Lung microvascular endothelial cell (primary cell): ENCODE measurements at places on chromosomes 6 and 20.

DNA sequence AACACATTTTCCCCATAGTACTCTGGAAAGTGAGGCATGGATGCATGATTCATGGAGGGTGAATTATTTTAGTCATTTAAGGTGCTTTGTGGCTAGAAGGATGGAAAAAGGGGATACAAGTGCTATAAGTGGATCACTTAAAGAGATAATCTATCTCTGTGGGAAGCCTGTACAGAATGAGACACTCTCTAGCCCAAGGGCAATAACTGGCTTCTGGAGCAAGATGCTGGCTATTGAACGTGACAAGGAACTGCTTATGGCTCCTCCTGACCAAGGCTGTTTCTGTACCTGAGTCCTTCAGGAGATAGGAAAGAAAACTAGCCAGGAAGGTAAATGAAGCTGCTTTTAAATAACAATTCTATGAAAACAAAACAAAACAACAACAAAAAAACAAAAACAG lies 590.7 kb downstream of the EYS start:
- no peak for DNase-seq

GRCh38 chr6:6131492-6132109 lies 124.9 kb upstream of the NRN1 start:
- DNase-seq: peak; percentile 45

DNA sequence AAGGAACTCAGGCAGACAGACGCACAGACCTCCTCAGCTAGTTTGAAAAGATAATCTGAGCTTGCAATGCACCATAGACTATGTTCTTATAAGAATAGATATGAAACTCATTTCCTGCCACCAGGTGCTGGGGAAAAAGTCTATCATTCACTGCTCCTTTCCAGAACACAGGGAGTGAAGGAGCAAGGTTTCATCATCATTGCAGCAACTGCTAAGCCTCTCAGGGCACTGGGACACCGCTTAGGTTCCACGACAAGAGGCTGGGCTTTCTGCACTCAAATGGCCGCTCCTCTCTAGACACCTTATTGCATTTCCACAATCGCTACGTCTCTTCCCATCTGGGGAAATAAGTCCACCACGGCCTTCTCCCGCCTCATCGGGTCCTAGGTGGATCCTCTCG lies 418.5 kb upstream of the JARID2 start:
- DNase-seq: no peak

GRCh38 chr20:37833221-37833896 lies 69.6 kb upstream of the VSTM2L start:
- DNase-seq: no peak

- DNase-seq: peak; percentile 59
These were observed 10.0 kb upstream of the TBX18 start for GRCh38 chr6:84774157-84774984.

DNA sequence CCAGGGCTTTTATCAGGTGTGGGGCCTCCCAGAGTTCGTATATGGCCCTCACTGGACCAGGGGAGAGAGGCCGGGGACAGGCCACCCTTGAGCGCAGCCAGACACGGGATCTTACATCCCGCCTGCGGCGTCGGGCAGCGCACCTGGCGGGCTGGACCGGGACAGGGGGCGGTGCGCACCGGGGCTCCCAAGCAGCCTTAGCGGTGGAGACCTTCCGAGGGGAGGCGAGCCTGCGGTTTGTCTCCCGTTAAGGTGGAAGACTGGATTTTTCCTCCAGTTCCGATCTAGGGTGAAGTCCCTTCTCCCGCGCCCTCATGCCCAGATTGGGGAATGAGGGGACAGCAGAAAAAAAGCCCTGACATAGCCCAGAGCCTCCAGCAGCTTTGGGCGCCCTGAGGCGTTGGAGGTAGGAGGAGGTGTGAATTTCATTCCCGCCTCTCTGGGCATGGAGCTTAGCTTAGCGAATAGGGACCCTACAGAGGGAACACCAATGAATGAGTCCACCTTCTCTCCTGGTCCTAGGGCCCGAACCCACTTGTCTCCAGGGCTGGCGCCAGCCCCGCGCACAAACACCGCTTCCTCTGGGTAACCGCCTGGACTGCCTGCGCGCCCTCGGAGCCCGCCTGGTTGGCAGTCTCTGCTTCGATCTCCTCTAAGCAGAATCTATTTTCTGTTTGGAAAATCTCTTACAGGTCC lies 6.7 kb upstream of the LAMP5 start:
- no peak for DNase-seq

- no peak for DNase-seq
These were observed 19.1 kb upstream of the RIN2 start for GRCh38 chr20:19738951-19739350.

- no peak for DNase-seq
These were observed 22.4 kb downstream of the RNF8 start for GRCh38 chr6:37376078-37376743.

GRCh38 chr20:330233-331149 lies 5.1 kb downstream of the SOX12 start:
- peak; percentile 69 for DNase-seq

DNA sequence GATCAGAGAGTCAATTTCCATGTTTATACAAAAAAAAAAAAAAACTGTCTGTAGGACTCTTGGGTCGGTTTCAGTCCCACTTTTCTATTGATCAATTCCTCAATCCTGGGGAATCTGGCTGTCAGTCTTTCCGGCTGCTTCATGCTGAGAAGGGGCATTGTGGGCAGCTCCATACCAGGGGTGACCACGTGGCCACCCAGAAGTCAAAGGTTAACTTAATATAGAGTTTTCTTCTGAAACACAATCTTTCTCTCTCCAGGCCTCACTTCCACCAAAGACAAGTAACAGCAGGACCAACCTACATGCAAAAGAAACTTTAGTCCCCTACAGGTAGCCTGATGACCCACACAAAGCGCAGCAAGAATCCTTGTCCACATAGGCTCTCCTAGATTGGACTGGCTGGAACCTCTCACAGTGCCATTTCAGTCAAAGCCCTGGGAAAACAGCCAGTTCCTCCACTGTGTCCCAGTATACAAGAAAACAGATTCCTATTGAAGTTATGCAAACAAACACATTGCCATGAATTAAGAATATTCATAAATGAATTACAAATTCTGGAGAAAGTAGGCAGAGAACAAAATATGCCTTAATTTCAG lies 18.5 kb upstream of the SERPINB9 start:
- DNase-seq: no peak

GRCh38 chr20:5888041-5888440 lies 62.3 kb downstream of the TRMT6 start:
- peak; percentile 7 for DNase-seq

- no peak for DNase-seq
These were observed 38.3 kb upstream of the TMX4 start for GRCh38 chr20:8057871-8058270.

- no peak for DNase-seq
These were observed 12.9 kb downstream of the TSPYL1 start for GRCh38 chr6:116266803-116267202.

DNA sequence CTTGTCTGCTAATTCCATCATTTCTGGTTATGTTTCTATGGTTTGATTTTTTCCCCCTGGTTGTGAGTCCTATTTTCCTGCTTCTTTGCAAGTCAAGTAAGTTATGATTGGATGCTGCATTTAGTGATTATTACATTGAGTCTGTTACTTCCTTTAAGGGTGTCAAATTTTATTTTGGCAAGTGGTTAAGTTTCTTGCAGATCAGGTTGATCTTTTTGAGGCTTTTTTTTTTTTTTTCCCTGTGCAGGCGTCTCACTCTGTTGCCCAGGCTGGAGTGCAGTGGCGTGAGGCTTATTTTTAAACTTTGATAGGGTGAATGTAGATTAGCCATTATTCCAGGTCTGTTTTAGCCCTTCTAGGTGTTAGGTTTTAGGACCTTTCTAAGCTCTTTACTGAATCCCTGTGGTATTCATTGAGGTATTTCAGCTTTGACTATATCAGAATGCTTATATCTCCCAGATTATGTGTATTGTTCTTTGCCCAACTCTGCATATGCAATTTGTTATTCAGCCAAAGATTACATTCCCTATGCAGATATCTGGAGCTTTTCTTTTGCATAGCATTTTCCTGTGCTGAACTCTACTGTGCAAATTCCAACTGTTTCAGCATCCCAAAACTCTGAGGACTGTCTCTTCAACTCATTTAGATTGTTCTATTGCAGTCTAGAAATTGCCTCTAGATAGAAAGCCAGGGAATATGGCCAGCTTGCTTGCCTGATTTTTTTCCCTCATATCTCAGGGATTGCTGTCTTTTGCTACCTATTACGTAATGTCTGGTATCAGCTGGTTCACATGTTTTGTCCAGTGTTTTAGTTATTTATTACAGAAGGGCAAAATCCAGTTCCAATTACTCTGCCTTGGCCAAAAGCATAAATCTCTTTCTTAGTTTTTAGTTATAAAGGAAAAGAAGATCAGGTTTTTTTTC lies 113.3 kb downstream of the AFG1L start:
- no peak for DNase-seq

GRCh38 chr6:117677553-117678141 lies 2.4 kb downstream of the NUS1 start:
- peak; percentile 27 for DNase-seq

DNA sequence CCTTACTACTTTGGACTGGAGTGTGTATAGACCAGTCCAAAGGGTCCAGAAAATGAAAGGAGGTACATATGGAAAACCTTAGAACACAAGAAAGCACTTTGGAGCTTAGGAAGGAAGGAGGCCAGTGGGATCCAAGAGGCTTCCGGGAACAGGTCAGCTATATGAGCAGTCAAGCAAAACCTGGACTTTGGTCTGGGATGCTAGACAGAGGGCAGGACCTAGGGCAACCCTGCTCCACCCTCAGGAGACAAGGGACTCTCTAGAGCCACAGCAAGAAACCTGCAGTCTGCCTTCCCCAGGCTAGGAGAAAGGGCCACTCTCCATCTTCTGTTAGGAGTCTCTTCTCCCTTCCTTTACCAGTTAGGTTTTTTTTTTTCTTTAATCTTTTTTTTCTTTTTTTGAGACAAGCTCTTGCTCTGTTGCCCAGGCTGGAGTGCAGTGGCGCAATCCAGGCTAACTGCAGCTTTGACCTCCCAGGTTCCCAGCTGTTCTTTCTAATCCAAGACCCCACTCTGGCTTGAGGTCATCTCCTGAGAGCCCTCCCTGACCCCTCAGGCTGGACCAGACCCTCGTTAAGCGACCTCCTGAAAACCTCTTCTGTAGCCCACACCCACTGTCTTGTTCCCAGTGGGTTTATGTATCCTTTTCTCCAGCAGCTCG lies 4.6 kb downstream of the KCNK5 start:
- DNase-seq: no peak

GRCh38 chr6:153031335-153031955 lies 28.9 kb upstream of the MTRF1L start:
- no peak for DNase-seq

GRCh38 chr6:4374216-4374615 lies 238.8 kb upstream of the ECI2 start:
- DNase-seq: no peak

- no peak for DNase-seq
These were observed 145.3 kb upstream of the TCF21 start for GRCh38 chr6:133743621-133744020.

- no peak for DNase-seq
These were observed 239.8 kb downstream of the TBX18 start for GRCh38 chr6:84524636-84525035.

GRCh38 chr20:41456351-41456750 lies 89.7 kb upstream of the EMILIN3 start:
- DNase-seq: no peak

- DNase-seq: peak; percentile 55
These were observed 15.7 kb upstream of the HLA-A start for GRCh38 chr6:29926413-29927274.

DNA sequence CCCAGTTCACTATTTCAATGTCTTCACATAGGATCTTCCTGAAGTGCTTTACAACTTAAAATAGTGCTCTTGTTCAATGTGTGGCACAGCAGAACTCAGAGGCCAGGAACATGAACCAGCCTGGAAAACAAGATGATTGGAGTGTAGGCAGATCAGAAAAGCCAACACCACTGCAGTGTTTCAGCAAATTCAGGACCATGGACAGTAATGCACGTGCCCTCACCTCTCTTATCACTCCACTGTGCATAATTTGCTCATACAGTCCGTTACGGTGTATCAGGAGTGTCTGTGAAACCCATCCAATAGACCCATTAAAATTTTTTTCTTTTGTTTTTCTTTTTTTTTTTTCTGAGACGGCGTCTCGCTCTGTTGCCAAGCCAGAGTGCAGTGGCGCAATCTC lies 27.6 kb upstream of the HACE1 start:
- DNase-seq: peak; percentile 72

DNA sequence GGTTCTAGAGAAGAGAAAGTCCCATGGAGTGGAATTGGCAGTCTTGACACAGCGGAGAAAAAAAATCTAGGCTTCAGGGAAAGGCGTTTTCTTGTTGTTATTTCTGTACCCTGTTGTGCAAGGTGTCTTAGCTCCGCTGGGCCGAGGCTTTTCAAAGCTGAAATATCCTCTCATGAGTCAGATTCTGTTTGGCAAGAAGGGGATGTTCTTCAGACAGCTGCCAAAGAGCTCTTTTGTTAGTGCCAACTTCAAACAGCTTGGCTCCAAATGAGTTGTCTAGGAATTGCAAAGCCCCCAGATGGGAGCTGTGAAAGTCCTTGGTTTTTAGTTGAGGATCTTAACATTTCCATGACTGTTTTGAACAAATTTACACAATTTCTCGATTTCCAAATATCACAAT lies 45.6 kb downstream of the LRRN4 start:
- peak; percentile 10 for DNase-seq

- DNase-seq: no peak
These were observed 30.2 kb downstream of the RRBP1 start for GRCh38 chr20:17651760-17652388.

- peak; percentile 54 for DNase-seq
These were observed 166.2 kb downstream of the SCML4 start for GRCh38 chr6:107657755-107658461.

DNA sequence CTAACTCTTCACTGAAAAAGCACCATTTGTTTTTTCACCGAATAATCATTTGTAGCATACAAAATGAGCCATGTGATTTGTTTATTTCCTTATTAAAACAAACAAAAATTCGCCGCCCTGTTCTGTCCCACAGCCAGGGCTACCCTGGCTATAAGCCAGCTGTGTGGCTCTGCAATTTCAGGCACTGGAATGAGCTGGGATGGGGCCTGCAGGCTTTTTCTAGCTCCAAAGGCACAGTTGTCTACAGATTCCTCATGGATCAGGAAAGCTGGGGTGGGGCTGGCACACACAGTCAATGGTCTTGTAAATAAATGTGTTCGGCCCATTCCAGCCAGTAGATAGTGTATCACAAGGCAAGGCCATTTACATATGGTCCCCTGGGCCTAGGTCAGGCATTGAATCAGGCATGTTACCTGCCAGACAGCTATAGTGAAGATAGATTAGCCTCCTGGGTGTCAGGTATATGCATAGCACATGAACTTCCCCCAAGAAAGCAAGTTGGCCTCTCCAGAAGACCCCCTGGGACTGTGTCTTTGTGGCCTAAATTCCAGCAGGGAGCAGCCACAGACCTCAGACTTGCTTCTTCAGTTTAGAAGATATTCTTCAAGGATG lies 608.9 kb downstream of the MAFB start:
- DNase-seq: no peak

GRCh38 chr6:31114541-31114878 lies at the start of gene PSORS1C1:
Gene PSORS1C1, plus strand, starts transcription at chr6:31114800. Its CDS starts 14,833 bp downstream, at chr6:31129633.
- peak; percentile 75 for DNase-seq

GRCh38 chr20:53872561-53873229 lies 197.7 kb downstream of the BCAS1 start:
- no peak for DNase-seq

- no peak for DNase-seq
These were observed 9.1 kb downstream of the MTRF1L start for GRCh38 chr6:152993431-152993830.

GRCh38 chr20:2742934-2743559 lies 50.5 kb downstream of the EBF4 start:
- DNase-seq: peak; percentile 64
